ENCODE measurements at places on chromosomes 2 and 18.

- no peak for DNase-seq
Observed at GRCh38 chr2:213476641-213477040, 192.4 kb downstream of the SPAG16 start.

- no peak for DNase-seq
Observed at GRCh38 chr2:208250388-208250787, 4.5 kb downstream of the IDH1 start.

- no peak for DNase-seq
Observed at GRCh38 chr18:76959605-76960004, 137.2 kb downstream of the ZNF236 start.

- DNase-seq: no peak
Observed at GRCh38 chr18:37424507-37424906, 141.1 kb downstream of the CELF4 start.

DNA sequence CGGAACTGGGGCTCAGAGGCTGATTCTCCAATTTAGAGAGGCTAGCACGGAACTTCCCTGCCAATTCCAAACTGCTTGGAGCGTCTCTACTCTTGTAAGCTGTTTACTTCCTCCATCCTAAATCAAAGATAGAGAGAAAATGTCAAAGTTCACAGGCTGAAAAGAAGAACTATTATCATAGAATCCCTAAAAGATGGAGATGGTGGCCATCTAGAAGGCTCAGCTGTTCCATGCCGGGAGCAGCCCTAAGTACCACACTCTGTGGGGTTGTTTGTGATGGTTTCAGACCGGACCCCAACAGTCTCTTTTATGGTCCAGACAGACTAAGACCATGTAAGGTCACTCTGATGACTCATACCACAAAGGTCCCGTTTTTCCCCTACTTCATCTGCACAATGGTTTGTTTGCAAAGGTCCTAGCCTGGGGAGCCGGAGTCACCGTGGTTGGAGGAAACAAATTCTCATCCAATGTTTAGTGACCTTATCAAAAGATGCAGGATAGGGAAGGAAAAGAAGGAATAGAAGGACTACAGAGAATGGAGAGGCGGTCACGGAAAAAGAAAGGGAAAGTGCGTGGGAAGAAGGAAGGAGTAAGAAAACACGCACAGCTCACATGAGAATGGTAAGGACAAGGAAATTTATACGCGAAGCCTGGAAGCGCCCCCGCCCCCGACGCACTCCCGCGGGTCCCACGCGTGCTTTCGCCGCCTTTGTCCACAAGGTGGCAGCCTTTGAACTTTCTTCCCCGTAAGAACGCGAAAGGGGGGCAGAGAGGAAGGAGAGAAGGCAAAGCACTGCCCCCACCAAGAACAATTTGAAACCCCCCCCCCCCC lies 453 bp upstream of the ANTXR1 start:
- peak; percentile 66 for DNase-seq

DNA sequence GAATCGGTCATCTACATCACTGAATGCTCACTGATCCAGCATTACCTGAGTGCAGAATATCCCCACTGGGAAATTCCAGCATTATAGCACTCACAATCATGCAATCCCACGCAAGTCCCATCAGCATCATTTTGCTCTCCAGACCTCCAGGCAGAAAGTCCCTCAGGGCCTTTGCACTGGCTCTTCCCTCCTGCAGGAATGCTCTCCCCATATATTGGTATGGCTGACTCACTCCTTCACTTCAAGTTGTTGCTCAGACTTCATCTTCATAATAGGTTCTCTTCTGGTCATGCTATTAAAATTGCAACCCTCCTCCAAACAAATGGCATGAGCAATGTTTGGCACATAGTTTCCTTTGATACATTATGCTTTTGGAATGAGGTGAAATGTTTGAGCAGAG lies 64.7 kb upstream of the CELF4 start:
- no peak for DNase-seq

DNA sequence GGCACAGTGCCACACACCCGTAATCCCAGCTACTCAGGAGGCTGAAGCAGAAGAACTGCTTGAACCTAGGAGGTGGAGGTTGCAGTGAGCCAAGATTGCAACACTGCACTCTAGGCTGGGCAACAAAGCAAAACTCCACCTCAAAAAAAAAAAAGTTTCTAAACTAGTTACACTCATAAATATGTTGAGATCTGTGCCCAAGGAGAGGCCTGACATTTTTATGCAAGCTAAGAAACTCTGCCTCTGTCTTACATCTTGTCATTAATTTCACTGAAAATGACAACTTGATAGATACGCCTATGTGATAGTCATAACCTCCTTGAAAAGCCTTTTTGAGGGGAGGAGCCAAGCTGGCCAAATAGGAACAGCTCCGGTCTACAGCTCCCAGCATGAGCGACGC lies 412.7 kb downstream of the STK39 start:
- no peak for DNase-seq

- no peak for DNase-seq
Observed at GRCh38 chr2:207078186-207078798, 87.5 kb downstream of the KLF7 start.

DNA sequence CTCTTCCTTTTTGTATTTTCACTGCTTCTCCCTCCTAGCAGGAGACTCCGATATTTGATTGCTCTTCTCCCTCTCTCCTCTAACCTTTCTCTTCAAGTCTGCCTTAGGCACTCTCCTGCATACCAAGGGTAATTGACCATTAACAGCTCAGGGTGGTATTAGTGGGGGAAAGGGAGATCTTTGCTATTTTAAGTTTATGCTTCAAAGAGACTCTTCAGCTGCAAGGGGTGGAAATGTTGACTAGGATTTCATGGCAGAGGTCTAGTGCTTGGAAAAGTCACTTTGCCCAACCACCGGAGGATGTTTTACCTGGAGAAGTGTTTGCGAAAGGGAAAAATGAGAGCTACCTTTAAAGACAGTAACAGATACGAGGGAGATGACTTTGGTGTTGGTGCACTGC lies 453.7 kb downstream of the SLC4A3 start:
- no peak for DNase-seq

GRCh38 chr2:164764996-164765395 lies 76.6 kb downstream of the COBLL1 start:
- no peak for DNase-seq

- DNase-seq: no peak
Observed at GRCh38 chr2:226794751-226795171, 4.9 kb downstream of the IRS1 start.

DNA sequence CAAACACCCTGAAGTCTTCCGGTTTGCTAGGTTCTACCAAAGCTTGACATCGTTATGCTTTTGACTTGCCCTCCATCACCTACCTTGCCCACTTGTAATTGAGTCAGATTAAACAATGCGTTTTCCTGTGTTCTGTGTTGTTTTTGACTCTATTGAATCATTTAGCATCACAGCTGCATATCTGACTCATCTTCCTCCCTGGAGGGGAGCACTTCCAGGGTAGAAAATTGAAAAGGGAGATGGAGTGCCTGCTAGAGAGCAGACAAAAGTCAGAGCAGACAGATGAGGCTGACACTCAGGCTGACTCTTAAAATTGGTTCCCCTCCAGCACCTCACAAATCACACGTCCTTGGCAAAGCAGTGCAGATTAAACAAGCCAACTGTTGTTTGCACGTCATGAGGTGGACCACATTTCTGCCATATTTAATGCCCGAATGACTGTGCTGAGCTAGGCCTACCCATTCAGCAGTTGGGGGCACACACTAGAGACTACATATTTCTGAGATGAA lies 2.2 kb downstream of the MPP4 start:
- no peak for DNase-seq

DNA sequence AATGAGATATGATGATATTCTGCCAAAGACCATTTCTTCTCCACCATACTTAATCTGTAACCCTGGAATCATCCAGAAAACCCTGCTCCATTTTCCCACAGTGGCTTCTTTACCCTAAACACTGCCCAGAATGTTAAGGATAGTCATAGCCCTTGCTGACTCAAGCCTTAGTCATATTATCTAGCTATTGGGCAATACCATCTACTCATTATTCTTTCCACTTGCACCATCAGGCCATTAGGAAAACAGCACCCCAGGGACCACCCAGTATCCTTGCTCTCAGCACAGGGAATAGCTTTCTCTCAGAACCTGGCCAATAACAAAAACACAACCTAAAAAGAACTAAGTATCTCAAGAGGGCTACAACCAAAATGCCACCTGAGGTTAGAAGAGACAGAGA lies 445.7 kb upstream of the SLC14A2 start:
- DNase-seq: no peak

- no peak for DNase-seq
Observed at GRCh38 chr2:239466061-239466754, 65.4 kb upstream of the HDAC4 start.

GRCh38 chr2:28152585-28153280 lies 239.9 kb upstream of the FOSL2 start:
- DNase-seq: no peak

GRCh38 chr2:131049150-131049718 lies 44.0 kb downstream of the FAM168B start:
- DNase-seq: no peak

GRCh38 chr18:23066060-23066459 lies 69.2 kb upstream of the CABLES1 start:
- DNase-seq: no peak

DNA sequence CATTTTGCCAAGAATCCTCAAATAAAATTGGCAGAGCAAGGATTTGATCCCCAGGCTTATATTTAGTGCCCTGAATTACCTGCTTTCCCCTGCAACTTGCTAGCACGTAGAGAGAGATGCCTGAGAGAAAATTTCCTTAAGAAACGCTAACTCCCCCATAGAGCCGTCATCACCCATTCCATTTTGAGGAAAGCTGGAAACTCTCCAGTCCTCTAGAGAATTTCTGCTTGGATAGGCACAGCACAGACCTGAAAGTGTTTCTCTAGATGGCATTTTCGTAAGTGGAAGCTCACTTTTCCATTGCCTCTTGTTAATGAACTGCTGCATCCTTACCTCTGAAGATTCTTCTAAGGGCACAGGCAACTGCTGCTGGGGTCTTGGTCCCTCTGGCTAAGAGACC lies 277.8 kb upstream of the SIX2 start:
- DNase-seq: no peak

- DNase-seq: no peak
Observed at GRCh38 chr18:48922226-48922800, 28.5 kb downstream of the SMAD7 start.

DNA sequence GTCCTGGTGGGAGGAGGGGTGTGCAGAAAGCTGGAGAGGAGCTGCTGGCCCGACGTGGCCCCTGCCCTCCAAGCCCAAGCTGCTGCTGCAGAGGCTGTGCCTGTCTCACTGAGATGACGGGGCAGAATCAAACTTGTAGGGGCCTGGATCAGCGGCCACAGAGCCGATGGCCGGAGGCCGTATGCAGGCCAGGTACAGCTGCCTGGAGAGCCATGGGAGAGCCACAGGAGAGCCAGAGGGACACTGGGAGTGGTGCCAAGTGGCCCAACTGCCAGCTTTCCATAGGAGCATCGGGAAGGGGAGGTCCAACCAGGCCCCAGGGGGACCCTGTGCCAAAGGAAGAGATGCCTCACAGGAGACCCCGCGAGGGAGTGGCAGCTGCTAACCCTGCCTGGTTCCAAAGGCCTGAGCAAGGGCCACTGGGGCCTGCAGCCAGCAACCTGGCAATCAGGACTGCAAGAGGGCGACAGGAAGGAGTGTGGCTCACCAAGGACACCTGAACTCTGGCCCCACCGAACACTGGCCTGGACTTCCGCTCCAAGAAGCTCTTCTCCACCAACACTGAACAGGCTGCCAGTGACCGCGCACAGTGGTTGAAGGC lies 70.7 kb downstream of the HDAC4 start:
- no peak for DNase-seq

GRCh38 chr18:75393721-75394120 lies 33.8 kb downstream of the SMIM21 start:
- DNase-seq: no peak

DNA sequence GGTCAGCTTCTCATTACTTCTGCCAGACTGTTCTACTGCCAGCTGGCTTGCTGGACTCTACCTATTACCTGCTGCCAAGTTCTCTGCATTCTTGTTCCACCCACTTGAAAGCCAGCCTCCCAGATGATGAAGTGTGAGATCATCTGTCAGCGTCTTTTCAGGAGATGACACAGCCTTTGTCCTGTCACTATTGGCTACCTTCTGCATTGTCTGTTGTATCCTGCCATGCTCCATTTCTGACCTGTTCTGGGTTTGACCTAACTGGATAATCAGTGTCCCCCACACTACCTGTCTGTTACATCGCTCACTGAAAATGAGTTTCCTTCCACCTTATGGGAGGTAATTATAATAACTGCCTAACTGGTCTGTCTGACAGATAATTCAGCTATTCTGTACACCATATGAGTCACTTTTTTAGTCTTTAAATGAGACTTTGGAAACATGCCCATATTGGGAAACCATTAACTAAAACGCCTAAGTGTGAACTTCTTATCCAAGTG lies 520.6 kb downstream of the METTL4 start:
- DNase-seq: no peak

DNA sequence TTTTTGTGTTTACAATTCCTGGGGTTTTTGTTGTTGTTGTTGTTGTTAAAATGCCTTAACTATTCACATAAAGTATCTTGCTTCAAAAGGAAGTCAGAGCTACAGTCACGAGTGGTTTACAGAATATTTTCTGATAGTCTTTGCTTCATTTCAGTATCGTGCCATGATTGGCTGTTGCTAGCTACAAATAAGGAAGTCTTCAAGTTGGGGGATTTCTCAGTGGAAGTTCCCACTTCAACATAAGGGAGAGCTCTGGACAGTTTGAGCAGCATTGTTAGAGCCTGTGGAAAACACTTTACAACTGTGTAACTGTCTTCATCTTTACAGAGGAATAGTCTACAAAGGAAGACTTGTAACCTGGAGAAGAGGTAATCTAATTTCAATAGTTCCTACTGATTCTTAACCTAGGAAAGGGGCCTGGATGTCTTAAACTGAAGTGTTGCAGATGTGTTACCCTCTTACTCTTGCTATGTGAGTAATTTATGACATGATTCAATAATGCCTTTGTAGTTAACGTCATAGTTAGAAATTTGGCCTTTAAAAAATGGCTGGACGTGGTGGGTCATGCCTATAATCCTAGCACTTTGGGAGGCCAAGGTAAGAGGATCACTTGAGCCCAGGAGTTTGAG lies 23.4 kb upstream of the TANK start:
- DNase-seq: no peak

DNA sequence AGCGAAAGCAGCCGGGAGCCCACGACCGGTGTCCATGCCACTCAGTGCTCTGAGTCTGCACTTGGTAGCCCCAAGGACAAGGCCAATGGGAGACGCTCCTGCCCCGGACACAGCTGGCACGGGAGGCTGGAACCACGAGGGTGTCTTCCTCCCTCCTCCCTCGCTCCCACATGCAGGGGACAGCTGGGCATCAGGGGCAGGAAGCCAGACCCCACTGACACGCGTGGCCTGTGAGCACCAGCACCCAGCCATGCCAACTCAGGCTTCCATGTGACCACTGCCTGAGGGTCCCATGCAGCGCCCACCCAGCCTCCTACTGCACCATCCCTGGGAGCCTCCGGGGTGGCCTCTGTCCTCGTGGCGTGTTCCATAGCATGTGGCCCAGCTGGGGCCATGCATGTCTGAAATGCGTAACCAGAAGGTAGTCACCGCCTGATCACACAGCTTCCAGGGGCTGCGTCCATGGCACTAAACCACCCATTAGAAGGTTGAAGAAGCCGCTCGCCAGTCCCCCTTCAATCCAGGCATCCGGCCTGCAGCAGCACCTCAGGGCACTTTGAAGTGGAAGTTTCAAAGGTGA lies 323.2 kb upstream of the SALL3 start:
- no peak for DNase-seq
